Cardiac muscle cell (in vitro differentiated cells and primary cell): ENCODE measurements at places on chromosomes 4 and X. TPM values are rescaled to one million over a fixed set of nuclear protein-coding genes. Genes with fewer than 3 reads are reported as not detected.

STOX2 gene
- 11.5 and 20.1 TPM in 2 replicates for total RNA-seq

UCP1 gene
- total RNA-seq: 0.21 TPM in 1 of 2 replicates, not detected in the other

TAF1 gene
- 16.1 and 43.1 TPM in 2 replicates for total RNA-seq

FRG2 gene
- not detected in 2 replicates for total RNA-seq

CXorf49 gene
- total RNA-seq: not detected in 2 replicates

NHSL2 gene
- 5.9 and 6.6 TPM in 2 replicates for total RNA-seq

MAGEA8 gene
- total RNA-seq: not detected in 2 replicates

GAGE1 gene
- total RNA-seq: not detected in 2 replicates

RPA4 gene
- total RNA-seq: 0.60 and 1.1 TPM in 2 replicates

SSX2 gene
- total RNA-seq: not detected in 2 replicates

FAM199X gene
- 25.5 and 28.1 TPM in 2 replicates for total RNA-seq

ASB9 gene
- 0.54 TPM in 1 of 2 replicates, not detected in the other for total RNA-seq

ADH1B gene
- not detected in 2 replicates for total RNA-seq

CENPVL1 gene
- total RNA-seq: 1.4 TPM in 2 replicates

MAGEB3 gene
- total RNA-seq: not detected in 2 replicates

MYL5 gene
- 27.3 and 40.5 TPM in 2 replicates for total RNA-seq

ARMCX2 gene
- 92.3 and 112 TPM in 2 replicates for total RNA-seq

DRP2 gene
- 1.1 and 1.3 TPM in 2 replicates for total RNA-seq

CYBB gene
- 0.42 and 0.60 TPM in 2 replicates for total RNA-seq

CD38 gene
- total RNA-seq: not detected in 2 replicates

RAB40A gene
- 0.42 and 2.4 TPM in 2 replicates for total RNA-seq

TCEAL7 gene
- 3.5 and 7.0 TPM in 2 replicates for total RNA-seq

SLC34A2 gene
- total RNA-seq: 0.60 and 1.0 TPM in 2 replicates

NXF2 gene
- not detected in 2 replicates for total RNA-seq

GPC3 gene
- total RNA-seq: 171 and 219 TPM in 2 replicates

TLR2 gene
- total RNA-seq: 0.09 and 0.39 TPM in 2 replicates

MAGED4 gene
- total RNA-seq: 70.5 and 73.7 TPM in 2 replicates

PPEF1 gene
- 0.30 TPM in 1 of 2 replicates, not detected in the other for total RNA-seq

ENPP6 gene
- not detected in 2 replicates for total RNA-seq

BRS3 gene
- total RNA-seq: not detected in 2 replicates

CDKL2 gene
- total RNA-seq: 2.4 and 2.5 TPM in 2 replicates

PDE5A gene
- 1.1 and 2.3 TPM in 2 replicates for total RNA-seq

PABPC5 gene
- total RNA-seq: 8.8 and 10.3 TPM in 2 replicates

CTSO gene
- 2.6 and 4.8 TPM in 2 replicates for total RNA-seq

RAB41 gene
- not detected in 2 replicates for total RNA-seq

PPP1R2C gene
- total RNA-seq: not detected in 2 replicates

DUX4 gene
- total RNA-seq: not detected in 2 replicates

MTNR1A gene
- 0.60 TPM in 1 of 2 replicates, not detected in the other for total RNA-seq

LRCH2 gene
- total RNA-seq: 8.2 and 9.4 TPM in 2 replicates

DUSP21 gene
- not detected in 2 replicates for total RNA-seq

RHOH gene
- not detected in 2 replicates for total RNA-seq

CDS1 gene
- 0.74 and 2.2 TPM in 2 replicates for total RNA-seq

NWD2 gene
- 0.06 TPM in 1 of 2 replicates, not detected in the other for total RNA-seq

ALAS2 gene
- 4.3 and 6.8 TPM in 2 replicates for total RNA-seq

TLR3 gene
- 0.21 TPM in 1 of 2 replicates, not detected in the other for total RNA-seq

SORCS2 gene
- 1.4 and 6.9 TPM in 2 replicates for total RNA-seq

ABLIM2 gene
- total RNA-seq: 5.8 and 7.4 TPM in 2 replicates
